ENCODE measurements at places on chromosomes 11 and 22.

DNA sequence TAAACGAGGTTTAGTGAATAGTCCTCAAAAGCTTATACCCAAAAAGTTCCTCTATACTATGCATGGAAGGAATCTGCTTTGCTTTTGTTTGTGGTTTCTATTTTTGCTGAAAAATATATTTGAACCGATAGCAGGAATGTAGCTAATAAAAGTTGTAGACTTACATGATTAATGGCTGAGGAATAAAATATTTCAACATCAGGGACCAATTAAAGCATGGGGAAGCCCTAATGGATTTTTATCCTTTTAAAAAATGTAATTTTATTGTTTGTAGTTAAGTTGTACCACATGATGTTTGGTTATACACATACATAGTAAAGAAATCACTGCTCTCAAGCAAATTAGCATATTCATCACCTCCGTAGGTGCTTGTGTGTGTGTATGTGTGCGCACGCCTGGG, 295.3 kb upstream of the CNTN5 start:
- DNase-seq, result no peak

DNA sequence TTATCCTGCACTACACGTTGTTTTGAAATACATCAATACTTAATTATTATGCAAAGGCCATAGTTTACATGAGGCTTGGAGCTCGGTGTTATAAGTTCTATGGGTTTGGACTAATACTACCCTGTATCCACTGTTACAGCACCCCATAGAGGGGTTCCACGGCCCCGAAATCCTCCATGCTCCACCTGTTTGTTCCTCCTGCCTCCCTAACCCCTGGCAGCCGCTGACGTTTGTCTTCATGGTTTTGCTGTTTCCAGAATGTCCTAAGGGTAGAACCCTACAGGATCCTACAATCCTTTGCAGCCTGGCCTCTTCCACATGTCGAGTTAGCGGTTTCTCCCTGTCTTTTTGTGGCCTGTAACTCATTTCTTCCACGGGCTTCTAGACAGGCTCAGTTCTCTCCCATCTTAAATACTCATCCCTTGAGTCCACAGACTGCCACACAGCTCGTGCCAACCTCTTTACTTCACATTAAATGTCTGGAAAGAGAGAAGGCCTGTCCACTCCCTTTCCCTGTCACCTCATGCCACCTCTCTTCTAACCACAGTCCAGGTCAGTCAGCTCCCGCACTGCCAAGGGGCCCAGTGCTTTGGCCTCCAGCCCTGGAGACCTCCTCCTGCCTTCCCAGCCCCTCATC, 42.4 kb upstream of the TH start:
- no peak for DNase-seq

DNA sequence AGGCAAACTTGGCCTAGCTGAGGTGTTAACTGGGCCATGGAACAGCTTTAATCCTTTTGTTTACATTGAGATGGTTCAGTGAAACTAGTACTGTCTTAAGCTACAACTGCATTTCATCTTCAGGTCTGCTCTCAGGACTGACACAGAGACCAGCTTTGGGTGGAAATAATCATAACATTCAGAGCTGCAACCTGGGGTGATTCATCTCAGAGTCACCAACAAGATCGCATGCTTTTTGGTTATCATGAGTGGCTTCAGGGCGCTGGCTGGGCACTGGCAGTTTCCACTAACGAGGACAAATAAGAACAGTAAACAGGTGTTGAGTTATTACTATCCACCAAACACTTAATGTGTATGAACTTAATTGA, 60.9 kb upstream of the PAX6 start:
- DNase-seq, result no peak

- no peak for DNase-seq
These were observed 89.9 kb upstream of the PRDM11 start for GRCh38 chr11:45056529-45056928.

Data from effector memory CD8-positive, alpha-beta T cell (primary cell).